ENCODE measurements at places on chromosomes 11 and 22.

GRCh38 chr11:100682247-100682969 is 4.7 kb upstream of the ARHGAP42 start:
- no peak for DNase-seq

DNA sequence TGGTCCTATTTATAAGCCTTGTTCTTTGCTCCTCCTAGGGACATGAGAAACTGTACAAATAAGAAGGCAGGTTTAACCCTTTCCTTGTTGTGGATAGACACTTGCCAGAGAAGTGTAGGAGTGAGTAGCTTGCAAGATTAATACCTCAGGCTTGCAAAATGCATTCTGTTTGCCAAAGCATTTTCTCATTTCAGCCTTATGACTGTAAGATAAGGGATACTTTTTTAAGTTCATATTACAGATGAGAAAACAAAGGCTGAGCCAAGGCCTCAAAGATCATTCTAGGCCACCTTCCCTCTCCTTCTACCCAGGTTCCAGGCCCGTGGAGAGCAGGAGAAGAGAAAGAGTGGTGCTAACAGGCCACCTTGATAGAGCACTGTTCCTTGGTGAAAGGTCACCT is 46.8 kb downstream of the TRIM29 start:
- no peak for DNase-seq

DNA sequence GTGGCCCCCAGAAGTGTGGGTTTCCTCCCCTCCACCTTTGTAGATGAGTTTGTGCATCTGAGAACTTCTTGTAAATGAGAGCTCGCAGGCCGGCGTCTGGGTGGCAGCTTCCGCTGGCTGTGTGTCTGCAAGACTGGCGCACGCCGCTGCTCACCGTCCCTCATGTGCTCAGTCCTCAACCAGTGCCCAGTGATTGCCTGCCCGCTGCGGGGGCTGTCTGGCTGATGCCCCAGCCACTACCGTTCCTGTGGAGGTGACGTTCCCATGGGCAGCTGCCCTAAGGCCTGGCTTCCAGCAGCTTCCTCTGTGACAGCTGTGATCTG is 8.8 kb downstream of the TBX1 start:
- DNase-seq: no peak

- peak; percentile 61 for DNase-seq
Observed at GRCh38 chr11:848380-848931, 5.8 kb downstream of the TSPAN4 start.

GRCh38 chr11:65421794-65422632 is 585 bp upstream of the NEAT1 start:
- DNase-seq: peak; percentile 99

- DNase-seq: peak; percentile 48
Observed at GRCh38 chr22:43993072-43993760, 30.9 kb upstream of the PARVB start.

DNA sequence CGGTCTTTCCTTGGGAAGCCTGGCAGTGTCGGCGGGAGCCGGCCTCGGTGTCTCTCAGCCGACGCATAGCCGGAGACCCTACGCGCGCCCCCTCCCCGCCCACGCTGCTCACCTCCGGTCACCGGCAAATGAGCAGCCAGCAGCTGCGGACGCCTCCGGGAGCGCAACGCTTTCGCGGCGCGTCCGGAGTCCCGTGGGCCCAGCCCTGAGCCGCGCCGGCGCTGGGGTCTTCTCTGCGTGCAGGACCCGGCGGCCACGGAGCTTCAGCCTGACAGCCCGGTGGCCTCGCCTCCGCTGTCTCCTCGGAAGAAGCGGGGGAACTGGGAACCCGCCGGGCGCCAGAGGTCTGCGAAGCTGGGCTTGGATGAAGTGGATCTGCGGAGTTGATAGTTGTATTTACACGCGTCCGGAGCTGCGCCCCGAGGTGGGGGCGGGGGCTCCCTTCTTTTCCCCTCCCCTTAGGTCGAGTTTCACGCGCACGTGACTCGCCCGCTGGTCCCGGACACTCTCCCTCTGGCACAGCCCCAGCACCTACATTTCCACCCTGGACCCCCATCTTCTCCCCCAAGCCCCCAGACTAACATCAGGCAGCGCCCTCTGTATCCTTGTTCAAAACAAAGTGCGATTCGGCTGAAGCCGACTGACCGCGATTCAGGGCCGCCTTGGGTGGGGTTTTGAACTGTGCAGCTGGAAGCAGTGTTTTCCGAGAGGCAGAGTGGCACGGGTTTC is at the start of gene SLC43A1:
Gene SLC43A1, minus strand, starts transcription at position 371 of the 729 bp plus-strand sequence. CDS start 1,591 bp downstream, outside the sequence.
- DNase-seq: no peak

- DNase-seq: peak; percentile 93
Observed at GRCh38 chr22:41848468-41848867, 15.6 kb downstream of the SREBF2 start.

- DNase-seq: no peak
Observed at GRCh38 chr22:35218079-35218478, 39.2 kb upstream of the HMGXB4 start.

GRCh38 chr11:78846269-78846668 is 271.6 kb upstream of the NARS2 start:
- no peak for DNase-seq

DNA sequence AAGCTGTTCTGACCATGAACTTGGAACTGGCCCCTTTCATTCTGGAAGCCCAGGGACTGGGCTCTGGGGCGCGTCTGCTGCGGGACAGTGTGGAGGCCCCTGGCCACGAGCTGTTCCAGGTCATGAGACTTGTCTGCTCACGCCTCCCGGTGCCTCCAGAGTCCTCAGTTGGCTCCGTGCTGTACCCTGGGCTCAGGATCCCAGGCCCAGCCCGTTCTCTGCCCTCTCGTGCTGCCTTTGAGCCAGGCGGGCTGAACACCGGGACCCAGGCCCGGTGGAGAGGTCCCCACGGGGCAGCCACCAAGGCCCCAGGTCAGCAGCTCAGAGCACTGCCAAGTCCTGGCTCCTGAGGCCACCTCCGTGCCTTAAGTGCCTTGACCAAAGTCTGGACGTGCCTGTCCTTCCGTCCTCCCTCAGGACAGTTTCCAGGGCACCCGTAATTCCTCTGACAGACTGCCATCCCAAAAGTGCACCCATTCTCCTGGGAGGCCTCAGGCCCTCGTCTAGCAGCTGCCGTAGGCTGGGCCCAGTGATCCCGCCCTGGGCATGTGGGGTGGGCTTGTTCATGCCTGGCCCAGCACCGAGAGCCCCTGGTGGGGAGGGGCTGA is 36.3 kb upstream of the PPARA start:
- DNase-seq: no peak

DNA sequence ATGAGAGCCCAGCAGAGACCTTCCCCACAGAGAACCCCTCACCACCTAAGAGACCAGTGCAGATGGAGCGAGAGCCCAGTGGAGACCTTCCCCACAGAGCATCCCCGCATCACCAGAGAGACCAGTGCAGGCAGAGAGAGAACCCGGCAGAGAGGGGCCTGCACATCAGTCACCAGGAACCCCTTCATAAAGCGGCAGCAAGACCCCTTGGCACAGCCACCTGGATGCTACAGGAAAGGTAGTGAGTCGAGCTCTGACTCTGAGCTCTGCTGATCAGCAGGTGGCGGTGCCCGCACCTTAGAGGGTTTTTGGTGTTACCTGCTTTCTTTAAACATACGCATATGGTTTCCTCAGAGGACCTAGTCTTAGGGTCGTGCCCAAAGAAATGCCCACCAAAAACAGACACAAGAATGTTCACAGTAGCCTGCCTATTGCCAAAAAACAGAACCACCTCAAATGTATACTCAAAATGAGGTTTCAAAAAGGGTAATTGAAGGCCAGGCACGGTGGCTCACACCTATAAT is 678.7 kb downstream of the BRD1 start:
- DNase-seq: no peak

DNA sequence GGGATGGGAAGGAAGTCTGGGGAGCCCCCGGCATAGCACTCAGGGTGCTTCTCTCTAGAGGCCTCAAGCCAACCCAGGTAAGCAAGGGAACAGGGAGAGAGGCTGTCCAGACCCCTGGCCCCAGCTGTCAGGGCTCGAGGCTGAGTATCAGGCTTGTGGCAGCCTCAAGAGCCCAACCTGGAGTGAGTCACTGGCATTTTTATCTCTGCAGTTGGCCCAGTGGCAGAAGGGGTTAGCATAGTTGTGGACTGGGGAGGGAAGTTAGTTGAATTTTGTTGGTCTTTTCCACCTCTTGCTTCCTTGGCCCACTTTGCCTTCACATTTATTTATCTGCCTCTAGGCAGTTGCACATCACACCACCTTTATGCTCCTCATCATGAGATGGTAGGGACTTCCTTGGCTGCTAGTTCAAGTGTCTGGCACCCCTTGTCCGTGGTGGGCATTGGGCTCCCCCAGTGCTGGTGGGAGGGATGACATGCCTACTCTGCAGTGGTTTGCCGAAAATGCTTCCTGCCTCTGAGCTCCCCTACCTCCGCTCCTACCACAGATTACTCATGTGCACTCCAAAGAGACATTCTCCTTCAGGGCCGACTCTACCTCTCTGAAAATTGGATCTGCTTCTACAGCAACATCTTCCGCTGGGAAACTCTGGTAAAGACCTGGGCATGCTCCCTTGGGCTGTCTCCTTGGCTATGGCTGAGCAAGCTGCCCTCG is 60.1 kb downstream of the SCN3B start:
- no peak for DNase-seq

- DNase-seq: peak; percentile 24
Observed at GRCh38 chr11:66542362-66542761, 3.5 kb downstream of the ZDHHC24 start.

- peak; percentile 60 for DNase-seq
Observed at GRCh38 chr11:128483211-128483788, 104.1 kb downstream of the ETS1 start.

DNA sequence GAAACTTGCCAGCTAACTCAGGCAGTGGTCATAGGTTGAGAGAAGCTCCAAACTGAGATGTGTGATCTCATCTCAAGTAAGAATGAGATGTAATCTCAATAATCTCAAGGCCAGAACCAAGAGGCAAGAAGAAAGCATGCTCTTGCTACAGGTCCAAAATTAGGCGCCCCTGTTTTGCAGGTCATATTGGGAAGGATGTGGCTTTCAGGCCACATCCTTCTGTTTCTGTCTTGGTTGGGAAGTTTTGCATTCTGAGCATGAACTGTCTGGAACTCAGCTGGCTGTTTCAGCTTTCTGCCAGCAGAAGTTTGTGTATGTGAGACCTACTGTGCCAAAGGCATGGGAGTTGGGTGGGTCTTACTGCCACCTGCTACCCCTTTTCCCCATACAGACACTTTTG is 67.5 kb upstream of the MS4A8 start:
- DNase-seq: no peak

GRCh38 chr22:27046086-27046485 is 388.7 kb downstream of the MIAT start:
- no peak for DNase-seq

- DNase-seq: no peak
Observed at GRCh38 chr22:44090571-44090905, 66.4 kb downstream of the PARVB start.

DNA sequence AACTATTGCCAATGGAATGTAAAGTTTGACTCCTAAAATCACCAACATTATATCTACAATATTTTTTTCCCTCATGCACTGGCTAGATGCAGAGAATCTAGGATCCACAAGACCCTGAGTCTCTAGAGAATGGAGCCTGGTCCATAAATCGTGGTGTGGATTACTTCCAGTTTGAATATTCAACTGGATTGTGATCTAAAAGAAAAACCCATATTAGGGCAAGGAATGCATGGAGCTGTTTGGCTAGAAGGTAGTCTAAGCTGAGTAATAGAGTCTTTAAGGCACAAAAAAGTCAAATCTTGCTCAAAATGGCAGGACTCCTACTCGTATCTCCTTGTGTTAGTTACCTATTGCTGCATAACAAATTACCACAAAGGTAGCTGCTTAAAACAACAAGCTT is 9.4 kb upstream of the MS4A5 start:
- no peak for DNase-seq

- peak; percentile 79 for DNase-seq
Observed at GRCh38 chr11:72208281-72208680, 8.3 kb upstream of the FOLR2 start.

GRCh38 chr11:94472916-94473799 is 20.5 kb downstream of the MRE11 start:
- peak; percentile 76 for DNase-seq

GRCh38 chr11:62560566-62561103 is 13.1 kb downstream of the EEF1G start:
- peak; percentile 91 for DNase-seq

- no peak for DNase-seq
Observed at GRCh38 chr11:33777906-33778305, 3.6 kb upstream of the FBXO3 start.

GRCh38 chr22:38608992-38609750 is 39.2 kb upstream of the DMC1 start:
- no peak for DNase-seq

DNA sequence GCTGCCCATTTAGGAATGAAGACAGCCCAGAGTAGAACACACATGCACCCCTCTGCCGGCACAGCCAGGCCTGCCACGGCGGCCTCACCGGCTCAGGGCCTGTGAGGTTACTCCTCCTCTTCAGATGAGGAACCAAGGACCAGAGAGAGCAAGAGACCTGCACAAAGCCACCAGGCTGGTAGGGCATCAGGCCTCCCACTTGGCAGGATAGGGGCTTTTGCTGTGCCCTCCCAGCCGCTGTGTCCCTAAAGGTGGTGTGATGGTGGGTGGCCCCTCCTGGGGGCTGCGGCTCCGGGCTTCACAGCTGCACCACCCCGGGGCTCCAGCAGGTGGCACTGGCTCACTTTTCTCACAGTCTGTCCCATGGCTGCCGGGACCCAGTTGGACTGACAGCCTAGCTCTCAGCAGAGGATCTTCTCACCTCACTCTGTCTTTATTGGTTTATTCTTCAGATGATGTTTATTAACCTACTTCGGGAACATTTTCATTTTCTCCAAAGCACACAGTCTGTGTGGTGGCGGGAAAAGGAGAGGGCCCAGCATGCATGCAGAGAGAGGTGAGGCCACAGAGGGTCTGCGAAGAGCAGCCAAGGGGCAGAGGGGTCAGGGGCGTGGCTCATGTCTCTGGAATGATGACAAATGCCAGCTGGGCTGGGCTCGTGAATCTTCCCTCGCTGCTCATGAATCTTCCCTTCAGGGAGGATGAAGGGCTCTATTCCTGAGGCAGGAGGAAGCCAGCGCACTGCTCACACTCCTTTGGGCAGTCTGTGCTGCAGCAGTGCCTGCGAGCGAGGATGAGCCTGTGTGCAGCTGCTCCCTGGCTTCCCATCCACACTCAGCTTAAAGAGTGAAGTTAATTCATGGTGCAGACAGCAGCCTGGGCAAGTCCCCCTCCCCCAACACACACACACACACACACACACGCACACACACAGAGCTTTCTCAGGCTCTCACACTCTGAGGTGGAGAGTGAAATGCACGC is 101.1 kb upstream of the PITPNB start:
- no peak for DNase-seq

DNA sequence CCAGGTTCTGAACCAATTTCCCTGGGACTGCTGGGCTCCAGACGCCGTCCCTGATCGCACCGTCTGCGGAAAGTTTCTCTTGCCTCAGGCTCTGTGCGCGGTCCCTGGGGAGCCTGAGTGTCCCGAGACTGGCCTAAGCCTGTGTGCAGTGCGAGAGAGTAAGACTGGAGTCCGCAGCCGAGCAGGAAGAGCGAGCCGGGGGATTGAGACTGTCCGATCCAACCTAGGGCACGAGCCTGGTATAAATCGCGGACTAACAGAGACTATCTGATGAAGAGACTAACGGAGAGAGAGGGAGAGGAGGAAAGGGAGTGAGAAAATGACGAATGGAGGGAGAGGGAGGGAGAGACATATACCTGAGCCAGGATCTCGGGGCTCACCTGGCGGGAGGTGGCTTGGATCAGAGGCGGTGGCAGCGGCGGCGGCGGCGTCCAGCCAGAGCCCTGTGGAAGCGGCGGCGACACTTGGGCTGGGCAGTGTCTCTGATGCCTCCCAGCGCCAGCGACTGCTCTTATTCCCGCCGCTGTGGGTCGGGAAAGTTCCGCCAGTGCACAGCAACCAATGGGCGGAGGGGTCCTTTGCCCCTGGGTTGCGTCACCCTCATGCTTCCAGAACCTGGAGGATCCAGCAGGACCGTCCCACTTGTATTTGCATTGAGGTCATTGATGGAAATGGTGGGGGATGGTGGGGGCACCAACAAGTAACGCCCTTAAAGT is at the start of gene CALCA:
Gene CALCA, minus strand, starts transcription at position 487 of the 716 bp plus-strand sequence. CDS start 1,159 bp downstream, outside the sequence.
- no peak for DNase-seq
